Femur (tissue), 1 donor: ENCODE measurements at places on chromosomes 7 and 10.

DNA sequence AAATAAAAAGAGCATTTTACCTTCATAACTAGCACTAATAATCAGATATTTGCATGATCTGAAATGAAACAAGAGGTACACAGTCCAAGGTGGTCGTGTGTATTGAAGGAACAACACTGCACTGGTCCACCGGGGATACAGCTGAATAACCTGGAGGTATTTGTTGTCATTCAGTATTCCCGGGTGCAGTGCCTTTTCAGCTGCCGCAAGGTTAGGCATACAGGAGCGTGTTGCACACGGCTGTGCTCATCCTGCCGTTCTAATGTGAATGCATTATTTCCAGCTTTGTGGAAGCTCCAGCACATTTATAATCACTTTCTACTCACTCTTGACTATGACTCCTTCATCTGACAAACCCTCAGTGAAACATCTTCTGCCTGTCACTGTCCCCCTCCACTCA lies 377.8 kb downstream of the GFRA1 start:
- no peak for DNase-seq

GRCh38 chr10:62384057-62384446 lies 9.9 kb downstream of the ZNF365 start:
- DNase-seq, result no peak

- DNase-seq, result no peak
These were observed 89.5 kb downstream of the FAM53B start for GRCh38 chr10:124654686-124655085.

DNA sequence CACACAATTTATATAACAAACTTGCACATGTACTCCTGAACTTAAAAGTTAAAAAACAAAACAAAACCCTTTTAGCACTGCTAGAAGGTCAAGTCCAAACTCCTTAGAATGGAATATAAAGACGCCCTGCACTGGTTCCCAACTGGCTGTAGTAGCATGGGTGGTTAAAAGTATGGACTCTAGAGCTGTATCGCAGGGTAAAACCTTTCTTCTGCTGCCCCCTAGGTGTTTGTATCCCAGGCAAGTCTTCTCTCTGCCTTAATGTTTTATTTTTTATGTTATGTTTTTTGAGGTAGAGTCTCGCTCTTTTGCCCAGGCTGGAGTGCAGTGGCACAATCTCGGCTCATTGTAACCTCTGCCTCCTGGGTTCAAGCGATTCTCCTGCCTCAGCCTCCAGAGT lies 35.2 kb downstream of the LSMEM1 start:
- DNase-seq, result no peak

- DNase-seq, result peak; percentile 13
These were observed 23.3 kb downstream of the ANTXRL start for GRCh38 chr10:46310143-46310514.

GRCh38 chr10:131077724-131078123 lies 233.8 kb downstream of the TCERG1L start:
- no peak for DNase-seq

GRCh38 chr7:33251301-33251700 lies 121.9 kb downstream of the BBS9 start:
- DNase-seq, result no peak

GRCh38 chr10:105797234-105797890 lies 1156.3 kb downstream of the SORCS3 start:
- DNase-seq, result no peak

GRCh38 chr7:150860291-150860977 lies 8.1 kb downstream of the AOC1 start:
- no peak for DNase-seq

- no peak for DNase-seq
These were observed 109.5 kb downstream of the ADCY1 start for GRCh38 chr7:45683556-45684148.

DNA sequence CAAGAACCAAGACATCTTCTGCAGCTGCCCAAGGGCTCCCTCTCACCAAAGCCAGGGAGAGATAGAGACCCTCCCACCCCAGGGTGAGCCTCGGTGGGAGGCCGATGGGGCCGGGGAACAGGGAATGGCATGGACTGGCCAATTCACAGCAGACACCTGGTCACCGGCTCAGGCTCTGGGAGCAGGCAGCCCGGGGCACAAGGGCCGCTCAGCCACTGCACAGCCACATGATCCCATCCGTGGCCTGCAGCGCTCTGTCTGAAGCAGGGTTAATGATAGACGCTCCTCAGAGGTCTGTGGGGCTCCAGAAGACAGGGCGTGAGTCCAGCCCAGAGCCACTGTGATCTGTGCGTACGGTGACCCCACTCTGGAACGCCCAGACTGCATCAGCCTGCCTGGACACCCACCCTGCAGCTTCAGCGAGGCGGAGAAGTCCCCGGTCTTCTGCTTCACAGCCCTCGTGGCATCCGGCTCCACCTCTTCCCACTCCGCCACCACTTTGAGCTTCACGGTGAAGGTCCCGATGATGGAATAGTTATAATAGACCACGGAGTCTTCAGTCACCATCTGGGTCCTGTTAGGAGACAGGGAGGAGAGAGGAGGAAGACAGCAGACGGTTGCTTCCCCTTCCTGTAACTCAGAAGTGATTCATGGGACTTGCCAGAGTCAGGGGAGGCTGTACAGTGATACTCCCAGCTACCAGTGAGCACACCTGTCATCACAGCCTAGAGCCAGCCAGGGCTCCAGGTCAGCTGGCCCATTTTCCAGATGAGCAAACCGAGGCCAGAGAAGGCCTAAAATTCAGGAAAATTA lies 14.0 kb downstream of the TMEM130 start:
- DNase-seq, result no peak

DNA sequence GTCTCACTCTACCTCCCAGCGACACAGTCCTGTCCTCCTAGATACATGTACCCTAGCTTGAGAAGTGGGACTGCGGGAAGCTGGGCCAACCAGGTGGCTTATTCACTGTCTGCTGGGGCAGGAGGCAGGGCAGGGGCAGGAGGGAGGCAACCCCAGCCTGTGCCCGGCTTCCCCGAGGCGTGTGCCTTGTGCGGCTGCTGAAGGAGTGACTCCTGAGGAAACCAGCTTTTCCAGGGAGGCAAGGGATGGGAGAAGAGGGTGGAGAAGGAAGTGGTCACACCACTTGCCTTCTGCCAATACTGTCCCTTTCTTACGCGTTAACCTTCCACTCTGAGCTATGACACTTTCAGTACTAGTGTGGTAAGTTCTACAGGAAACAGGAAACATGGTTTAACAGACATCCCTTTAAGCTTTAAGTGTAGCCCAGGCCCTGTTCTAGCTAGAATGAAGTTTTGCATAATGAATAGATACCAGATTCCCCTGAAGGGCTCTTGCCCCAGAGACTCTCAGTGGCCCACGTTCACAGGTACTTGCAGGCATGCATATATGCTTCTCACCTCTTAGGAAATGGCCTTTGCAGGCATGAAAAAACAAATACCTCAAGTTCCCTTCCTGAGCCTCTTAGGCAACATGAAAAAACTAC lies 40.6 kb downstream of the SYPL1 start:
- DNase-seq, result no peak

DNA sequence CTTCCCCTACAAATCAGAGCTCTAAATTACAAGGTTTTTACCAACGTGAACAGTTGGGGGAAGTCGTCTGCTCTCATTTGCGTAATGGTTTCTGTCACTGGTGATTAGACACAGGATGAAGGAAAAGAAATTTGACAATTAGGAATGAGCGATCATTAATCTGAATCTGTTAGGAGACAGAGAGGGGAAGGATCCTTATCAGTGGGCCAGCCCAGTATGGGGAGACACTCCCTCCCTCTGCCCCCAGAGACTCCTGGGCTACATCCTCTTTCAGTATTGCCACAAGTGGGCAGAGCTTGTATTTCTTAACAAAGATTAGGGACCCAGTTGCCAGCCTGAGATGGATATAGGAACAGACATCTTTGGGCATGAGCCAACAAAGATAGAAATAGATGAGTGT lies 15.5 kb downstream of the HIF1AN start:
- no peak for DNase-seq

DNA sequence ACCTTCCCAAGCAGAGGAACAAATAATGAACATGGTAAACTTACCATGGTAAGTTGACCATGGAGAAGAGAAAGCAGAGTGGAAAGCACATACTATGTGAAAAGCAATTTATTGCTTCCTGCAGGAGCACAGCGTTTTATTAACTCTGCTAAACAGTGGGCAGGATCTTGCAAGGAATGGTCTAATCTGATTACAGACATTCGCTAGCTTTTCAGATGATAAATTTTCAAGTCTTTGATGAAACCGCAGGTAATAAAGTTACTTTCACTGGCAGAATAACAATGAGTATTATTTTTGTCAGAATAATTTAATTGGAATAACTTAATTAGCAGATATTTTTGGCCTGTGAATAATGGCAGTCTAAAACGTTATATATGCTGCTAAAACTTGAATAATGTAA lies 89.6 kb upstream of the HGF start:
- no peak for DNase-seq

DNA sequence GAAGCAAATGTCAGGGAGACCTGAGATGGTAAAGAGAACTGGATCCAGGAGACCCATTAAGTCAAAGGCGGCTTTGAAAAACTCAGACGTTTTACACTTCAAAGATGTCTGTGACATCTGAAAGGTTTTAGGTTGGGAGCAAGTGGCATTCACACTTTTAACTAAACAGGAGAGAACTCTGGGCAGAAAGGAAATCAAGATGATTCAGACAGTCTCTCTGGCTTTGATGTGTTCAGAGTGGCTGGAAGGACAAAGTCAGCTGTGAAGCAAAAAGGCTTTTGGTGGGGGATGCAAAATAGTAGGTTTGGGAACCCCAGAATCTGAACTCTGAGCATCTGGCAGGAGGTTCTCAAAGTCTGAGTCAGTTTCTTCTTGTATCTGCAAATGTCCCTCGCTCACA lies 66.6 kb downstream of the PRKCQ start:
- DNase-seq, result no peak

GRCh38 chr10:130215931-130216231 lies 79.7 kb downstream of the GLRX3 start:
- DNase-seq, result no peak

DNA sequence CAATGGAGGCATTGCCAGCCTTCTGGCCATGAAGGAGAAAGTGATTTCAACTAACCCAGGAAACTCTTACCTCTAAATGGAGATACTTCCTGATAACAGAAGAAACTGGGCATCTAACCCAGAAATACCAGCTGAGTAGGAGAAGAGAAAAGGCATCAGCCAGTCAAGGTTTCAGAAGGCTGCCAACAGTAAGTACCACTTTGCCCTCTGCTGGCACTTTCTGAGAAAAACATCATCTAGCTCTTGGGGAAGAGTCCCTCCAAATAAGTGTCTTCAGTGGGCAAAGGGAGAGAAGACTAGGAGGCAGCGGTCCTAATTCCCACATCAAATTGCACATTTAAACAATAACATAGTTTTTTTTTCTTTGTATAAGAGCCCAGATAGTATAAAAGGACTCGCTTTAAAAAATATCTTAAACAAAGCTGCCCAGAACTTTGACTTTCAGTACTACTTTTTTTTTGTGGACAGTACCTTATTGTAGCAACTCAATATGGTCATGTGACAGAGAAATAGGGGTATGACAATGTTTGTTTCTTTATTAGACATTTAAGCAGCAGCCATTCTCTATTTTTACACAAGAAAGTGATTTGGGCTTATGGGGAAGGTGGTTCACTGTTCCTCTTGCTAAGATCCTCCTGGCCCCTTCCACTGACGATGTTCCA lies 157.3 kb downstream of the CTTNBP2 start:
- no peak for DNase-seq

DNA sequence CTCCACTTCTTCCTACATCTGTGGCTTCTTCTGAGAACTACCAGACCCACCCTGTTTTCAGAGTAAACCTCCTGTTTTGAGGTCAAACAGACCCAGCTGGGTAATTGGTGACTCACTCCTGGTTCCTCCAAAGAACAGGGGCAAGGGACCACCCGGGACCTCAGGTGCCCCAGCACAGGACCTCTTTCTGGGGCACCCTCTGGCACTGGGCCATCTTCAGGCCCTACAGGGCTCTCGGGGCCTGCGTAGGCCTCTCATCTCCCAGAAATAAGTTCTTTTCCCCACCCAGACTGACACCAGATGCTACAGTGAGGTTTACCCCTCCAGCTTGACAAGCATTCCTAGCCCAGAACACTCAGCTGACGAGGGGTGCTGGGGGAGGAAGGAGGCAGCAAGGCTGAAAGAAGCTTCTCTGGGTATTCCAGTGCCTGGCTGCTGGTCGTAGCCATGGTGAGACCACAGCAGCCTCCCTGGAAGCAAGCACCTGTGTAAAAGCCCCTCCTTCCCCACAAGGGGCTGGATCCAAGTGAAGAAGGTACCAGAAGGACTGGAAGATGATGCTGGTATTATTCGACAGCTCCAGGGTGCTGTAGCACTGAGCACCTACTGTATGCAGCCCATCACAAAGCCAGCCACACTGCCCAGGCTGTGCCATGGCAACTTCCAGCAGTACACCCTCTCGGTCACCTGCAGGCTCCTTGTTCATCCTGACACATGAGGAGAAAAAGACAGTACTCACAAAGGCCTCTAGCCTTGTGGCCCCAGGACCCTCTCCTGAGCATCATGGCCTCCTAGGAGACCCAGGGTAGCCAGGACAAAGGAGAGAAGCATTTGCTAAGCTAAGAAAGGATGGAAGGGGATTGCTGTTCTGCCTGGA lies 47.4 kb downstream of the ALOX5 start:
- no peak for DNase-seq

GRCh38 chr7:120723465-120724385 lies 134.2 kb downstream of the TSPAN12 start:
- DNase-seq, result no peak

- no peak for DNase-seq
These were observed 65.5 kb downstream of the LRRC17 start for GRCh38 chr7:102978284-102978683.

GRCh38 chr7:156725073-156725472 lies 84.5 kb downstream of the RNF32 start:
- DNase-seq, result no peak

DNA sequence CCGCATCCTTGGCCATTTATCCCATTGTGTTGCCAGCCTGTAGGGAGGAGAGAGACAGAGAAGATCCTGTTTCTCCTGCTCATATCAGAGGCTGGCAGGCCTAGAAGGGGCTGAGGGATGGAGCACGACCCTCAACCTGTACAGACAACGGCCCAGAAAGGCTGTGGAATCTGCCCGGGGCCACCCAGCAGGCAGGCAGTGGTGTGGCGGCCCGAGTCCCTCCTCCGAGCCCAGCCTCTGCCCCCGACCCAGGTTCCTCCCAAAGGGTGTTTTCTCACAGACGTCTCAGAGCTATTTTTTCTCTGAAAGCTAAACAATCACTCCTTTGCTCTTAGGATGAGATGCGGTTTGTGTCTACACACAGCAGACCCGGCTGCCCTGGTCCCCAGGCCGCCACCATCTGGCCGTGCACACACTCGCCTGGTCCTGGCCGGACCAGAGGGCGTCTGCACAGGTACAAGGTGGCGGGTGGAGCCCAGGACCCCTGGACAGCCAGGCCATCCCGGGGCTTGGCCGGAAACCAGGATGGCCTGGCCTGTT lies 69.3 kb downstream of the FOXL3 start:
- no peak for DNase-seq

DNA sequence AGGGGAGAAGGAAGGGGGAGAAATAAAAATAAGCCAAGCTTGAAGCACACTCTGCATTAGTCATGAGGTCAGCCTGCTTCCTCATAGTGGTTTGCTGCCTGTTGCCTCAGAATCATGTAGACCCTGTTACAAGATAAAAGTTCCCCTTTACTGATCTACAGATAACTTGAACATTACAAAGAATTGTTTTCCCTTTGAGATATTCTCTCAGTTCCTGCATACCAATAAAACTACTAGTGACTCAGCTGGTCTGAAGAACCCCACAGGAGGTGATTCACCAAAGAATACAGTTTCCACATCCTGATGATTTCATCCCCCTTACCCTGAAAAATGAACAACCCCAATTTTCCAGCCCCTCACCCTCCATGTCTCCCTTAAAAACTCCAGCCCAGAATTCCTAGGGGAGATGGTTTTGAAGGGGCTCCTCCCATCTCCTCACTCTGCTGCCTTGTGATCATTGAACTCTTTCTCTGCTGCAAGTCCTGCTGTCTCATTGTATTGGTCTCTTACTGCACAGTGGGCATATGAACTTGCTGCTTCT lies 31.5 kb upstream of the NRP1 start:
- no peak for DNase-seq
